Activated naive CD4-positive, alpha-beta T cell treated with Interleukin-2 at 50 U/mL for 16 hours (primary cell): ENCODE measurements at places on chromosomes 1 and 21.

GRCh38 chr1:188433425-188433824 is 1604.7 kb downstream of the PLA2G4A start:
- DNase-seq, result no peak

DNA sequence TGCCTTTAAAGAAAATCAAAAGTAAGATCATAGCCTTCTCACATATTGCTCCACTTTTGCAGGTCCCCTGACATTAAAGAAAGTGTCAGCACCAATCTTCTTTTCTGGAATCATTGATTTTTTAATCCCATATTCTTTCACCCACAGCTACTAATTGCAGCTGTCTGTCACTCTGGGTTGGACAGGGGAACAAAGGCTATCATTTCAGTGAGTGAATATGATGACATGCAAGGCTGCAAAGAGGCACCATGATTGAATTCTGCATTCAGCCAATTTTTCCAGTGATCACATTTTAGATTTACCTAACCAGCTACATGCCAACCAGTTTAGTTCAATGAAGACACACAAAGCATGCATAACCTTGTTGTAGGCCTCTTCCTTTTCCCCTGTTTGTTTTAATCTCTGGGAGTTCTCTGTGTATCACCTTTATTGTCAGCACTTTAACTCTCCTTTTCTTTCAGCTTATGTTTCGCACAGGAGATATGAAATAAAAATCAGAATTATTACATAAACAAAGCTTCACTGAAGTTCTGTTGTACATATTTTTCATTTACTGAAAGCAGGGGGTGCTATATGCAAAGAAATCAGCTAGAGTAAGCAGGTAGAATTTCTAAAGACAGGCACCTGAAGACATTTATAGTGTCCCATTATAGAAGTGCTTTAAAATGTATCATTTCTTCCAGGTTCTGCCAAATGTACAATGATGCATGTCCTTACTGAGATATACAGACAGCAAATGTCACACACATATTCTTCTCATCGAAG is 584.8 kb downstream of the PLA2G4A start:
- DNase-seq, result no peak

DNA sequence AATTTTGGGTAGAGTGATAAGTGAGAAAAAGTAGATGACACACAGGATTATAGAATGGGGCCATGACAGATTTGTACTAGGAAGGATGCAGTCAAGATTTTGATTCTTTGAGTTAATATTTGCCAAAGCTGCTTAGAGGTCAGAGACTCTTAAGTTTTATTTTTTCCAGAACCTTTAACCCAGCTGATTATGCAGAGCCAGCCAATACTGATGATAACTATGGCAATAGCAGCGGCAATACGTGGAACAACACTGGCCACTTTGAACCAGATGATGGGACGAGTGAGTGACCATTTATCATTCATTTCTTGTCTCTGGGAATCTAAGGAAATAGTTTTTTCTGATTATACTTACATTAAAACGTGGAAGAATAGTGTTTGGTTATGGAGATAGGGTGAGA is 16.1 kb downstream of the UBAP2L start:
- no peak for DNase-seq

GRCh38 chr1:36776256-36776655 is 258.1 kb downstream of the GRIK3 start:
- DNase-seq, result no peak

DNA sequence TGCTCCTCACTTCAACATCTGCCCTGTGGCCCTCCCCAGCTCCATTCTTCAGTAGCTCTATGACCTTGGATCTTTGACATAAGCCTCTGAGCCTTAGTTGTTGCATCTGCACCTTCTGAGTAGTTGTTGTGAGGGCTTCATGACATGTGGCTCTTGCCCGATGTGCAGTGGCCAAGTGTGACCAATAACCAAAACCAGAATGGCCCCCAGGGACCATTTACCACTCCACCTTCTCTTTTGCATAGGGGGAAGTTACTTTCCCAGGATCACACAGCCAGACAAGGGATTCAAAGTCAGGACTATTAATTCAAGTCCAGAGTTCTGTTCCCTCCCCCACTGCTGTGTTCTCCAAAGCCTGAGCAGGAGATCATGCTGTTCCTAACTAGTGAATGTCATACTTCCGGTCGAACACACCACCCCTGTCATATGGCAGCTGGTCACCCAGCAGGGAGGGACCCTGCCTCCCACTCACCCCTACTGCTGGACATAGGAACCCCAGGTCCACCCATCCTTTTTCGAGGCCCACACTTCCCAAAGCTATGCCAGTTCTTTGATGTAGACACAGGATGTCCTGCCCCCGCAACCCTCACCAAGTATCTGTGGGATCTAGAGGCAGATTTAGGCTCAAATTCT is 4.0 kb downstream of the FGR start:
- no peak for DNase-seq

- no peak for DNase-seq
These were observed 59.9 kb upstream of the CNTN2 start for GRCh38 chr1:204983136-204983535.
